RCC 7860 (cell line): ENCODE measurements at places on chromosomes 2 and 18.

DNA sequence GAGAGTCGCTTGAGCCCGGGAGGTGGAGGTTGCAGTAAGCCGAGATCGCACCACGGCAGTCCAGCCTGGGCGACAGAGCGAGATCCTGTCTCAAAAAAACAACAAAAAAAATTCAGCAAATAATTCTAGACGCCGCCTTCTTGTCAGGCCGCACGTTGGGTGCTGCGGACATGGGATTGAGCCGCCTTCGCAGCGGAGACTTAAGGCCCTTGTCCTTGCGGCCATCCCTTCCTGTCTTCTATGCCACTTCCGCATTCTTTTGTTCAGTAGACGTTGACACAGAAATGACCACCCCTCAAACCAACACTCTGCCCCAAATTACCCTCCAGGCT is 15.8 kb downstream of the PTPN18 start:
- peak; percentile 61 for DNase-seq

GRCh38 chr18:73901566-73901965 is 246.1 kb downstream of the FBXO15 start:
- DNase-seq, result no peak

GRCh38 chr2:69017080-69017479 is 4.1 kb downstream of the ANTXR1 start:
- no peak for DNase-seq

DNA sequence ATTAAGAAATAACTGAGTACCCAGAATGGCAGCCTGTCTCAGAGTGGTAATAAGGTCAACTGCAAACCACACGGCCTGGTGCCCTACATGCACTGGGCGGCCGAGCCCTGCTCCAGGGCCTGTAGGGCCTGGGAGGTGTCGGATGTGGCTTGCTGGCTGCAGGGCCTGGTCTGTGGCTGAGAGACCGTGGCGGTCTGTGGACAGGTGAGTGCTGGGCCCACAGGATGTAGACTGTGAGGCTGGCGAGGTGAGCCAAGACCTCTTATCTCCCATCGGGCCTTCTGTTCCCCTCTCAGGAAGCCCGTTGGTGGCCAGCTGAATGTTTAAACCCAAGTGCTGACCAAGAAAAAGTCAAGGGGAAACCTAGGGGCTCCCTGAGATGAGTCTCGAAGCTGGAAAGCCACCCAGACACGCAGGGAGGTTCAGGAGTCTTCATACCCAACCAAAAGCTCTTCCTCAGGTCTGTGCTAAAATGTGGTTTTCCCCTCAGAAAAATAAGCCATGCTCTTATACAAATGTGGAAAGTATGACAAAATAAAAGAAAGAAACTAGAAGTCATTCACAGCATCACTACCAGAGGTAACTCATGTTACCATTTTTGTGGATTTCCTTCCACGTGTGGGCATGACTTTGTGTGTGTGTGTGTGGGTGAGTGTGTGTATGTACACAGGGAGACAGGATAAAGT is 47.7 kb upstream of the CTDP1 start:
- no peak for DNase-seq

DNA sequence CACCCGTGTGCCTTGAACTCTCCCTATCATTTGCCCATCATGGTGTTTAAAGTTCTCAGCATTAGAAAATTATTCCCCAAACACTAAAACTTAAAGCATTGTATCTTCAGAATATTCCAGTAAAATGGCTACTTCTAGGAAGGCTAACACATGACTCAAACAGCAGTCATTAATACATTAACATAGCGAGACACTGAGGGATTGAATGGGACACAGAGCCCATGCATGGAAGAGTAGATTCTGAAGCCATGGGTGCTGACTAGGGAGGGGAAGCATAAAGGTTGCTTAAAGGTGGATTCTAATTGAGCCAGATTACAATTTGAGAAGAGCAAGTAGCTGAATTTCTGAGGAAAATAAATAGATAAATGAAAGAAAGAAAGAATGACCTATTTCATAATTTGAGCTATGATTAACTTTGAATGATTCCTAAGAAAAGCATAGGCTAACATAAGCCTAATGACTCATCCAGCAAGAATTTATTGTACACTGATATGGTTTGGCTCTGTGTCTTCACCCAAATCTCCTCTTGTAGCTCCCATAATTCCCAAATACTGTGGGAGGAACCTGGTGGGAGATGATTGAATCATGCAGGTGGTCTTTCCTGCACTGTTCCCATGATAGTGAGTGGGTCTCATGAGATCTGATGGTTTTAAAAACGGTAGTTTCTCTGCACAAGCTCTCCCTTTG is 79.8 kb upstream of the PIK3C3 start:
- DNase-seq, result peak; percentile 66

DNA sequence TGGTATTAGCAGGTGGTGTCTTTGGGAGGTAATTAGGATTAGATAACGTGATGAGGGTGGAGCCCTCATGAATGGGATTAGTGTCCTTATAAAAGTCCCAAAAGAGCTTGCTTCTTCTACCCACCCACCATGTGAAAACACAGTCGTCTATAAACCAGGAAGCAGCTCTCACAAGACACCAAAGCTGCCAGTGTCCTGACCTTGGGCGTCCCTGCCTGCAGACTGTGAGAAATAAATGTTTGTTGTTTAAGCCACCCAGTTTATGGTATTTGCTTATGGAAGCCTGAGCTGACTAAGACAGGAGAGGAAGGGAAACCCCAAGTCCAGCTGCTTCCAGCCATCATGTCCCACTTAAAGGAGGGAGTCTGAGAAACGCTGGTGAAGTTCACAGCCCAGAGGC is 13.6 kb downstream of the ADI1 start:
- no peak for DNase-seq

DNA sequence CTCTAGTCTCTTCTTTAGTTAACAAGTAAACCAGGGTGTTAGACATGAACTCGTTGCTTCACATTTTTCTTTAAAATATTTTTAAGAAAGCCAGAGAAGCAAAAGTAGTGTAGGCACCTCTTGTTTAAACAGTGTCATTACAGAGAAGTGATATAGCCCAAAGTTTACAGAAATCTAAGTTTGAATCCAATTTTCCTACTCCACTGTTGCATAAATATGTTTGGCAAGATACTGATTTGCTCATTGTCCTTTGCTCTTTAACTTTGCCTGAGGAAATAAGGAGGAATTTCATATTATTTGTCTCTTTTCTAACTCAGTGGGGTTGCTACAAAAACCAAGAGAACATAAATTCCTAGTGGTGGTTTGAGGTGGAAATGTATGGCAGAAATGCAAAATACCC is 81.1 kb downstream of the PAX3 start:
- DNase-seq, result no peak
